ENCODE measurements at places on chromosomes 5 and 9. TPM values are rescaled to one million over a fixed set of nuclear protein-coding genes. Genes with fewer than 3 reads are reported as not detected.

GRCh38 chr9:126500600-126501382 is 112.9 kb upstream of the LMX1B start:
- DNase-seq, result peak; percentile 76

The RASEF gene
- not detected for total RNA-seq

DNA sequence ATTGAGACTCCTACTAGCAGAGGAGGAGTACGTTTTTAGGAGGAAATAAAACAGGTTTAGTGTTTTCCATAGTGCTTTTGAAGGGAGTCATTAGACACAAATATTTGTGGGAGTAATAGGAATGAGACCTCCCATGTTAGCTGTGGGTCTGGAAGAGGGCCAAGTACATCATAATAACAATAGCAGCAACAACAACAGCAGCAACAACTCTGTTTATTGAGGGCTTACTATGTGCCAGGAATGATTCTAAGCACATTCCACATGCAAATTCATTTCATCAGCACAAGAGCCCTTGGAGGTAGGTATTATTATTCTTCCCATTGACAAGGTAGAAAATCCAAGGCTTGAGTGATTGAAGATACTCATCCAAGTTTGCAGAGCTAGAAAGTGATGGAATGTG is 384.2 kb upstream of the RPS23 start:
- no peak for DNase-seq

DNA sequence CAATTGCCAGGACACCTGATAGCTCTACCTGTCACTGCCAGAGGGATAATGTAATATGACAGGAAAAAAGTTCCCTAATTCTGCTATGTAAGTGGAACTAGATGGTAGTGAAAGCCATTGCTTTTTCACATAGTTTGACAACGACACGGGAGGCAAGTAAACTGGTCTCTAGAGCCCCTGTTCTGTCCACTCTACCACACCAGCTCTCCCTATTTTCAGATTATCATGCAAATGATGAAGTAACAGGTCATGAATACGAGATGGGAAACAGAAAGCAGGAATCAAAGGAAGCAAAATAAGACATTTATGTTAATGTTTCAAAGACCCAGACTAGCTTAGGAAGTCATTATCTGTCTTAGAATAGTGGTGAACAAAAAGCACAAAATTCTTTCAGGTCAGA is 56.2 kb downstream of the TAF11L14 start:
- no peak for DNase-seq

DNA sequence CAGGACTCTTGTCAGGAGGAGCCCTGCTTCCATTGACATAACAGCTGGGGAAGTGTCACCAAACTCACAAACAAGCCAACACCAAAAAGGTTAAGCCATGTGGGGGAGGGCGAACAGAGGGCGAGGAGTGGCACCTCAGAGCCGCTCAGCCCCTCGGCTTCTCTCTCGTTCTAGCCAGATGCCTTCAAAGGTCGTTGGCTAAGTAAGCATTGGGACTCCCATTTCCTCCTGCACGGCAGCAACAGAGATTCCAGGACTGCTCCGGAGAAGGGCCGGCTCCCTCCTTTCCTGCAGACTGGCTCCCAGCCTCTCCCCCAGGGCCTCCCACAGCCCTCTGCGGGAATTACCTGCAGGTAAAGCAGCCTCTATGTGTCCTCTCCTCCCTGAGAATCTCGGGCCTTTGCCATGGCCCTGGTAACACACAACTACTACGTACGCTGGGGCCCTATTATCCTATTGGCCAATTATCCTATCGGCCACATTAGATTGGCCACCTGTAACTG is 52.1 kb upstream of the RNU6ATAC start:
- no peak for DNase-seq

The KCNN2 gene
- total RNA-seq, result not detected

The SLC2A6 gene
- total RNA-seq, result 42.3 TPM

The UBAC1 gene
- 42.4 TPM for total RNA-seq

- DNase-seq, result no peak
These were observed 55.6 kb downstream of the CAMSAP1 start for GRCh38 chr9:135851748-135852147.

GRCh38 chr5:140795259-140795641 is 598 bp downstream of the PCDHA2 start:
- DNase-seq, result no peak

DNA sequence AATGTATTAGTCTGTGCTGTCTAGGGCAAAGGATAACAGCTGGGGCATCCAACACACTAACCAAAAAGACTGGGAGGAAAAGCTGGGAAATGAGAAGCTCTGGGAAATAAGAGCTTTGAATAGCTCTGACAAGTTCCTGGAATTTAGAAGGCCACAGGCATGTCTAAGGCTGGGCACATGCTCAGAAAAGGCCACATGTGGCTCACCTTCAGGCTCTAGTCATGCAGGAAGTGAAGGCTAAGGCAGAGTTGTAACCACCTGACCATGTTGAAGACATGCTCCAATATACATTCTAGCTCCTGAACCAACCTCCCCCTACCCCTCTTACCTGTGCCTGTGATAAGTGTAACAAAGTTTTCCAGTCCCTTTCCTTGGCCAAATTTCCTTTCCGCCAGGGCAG is 31.7 kb downstream of the CLTA start:
- no peak for DNase-seq

GRCh38 chr9:110918316-110919049 is 119.8 kb downstream of the LPAR1 start:
- DNase-seq, result no peak

- DNase-seq, result no peak
These were observed 125.1 kb upstream of the COL5A1 start for GRCh38 chr9:134516464-134516863.

DNA sequence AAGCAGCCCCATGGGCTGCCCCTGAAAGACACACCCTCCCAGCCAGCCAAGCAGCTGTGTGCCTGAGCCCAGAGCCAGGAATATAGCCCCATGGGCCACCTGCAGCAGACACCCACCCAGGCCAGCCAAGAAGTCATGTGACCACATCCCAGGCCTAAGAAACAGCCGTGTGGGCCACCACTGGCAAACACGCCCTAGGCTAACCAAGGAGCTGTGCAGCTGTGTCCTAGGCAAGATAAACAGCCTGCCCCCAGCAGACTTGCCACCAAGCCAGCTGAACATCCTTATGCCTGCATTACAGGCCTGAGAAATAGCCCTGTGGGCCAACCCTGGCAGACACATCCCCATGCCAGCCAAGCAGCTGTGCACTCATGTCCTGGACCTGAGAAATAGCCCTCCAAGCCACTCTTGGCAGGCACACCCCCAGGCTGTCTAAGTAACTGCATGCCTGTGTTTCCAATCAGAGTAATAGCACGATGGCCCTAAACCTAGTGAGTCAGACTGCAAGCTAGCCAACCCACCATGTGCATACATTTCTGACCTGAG is 143.0 kb downstream of the ADAMTS6 start:
- DNase-seq, result no peak

All from natural killer cell treated with Interleukin-12 subunit alpha and Interleukin-12 subunit beta and Interleukin-15 and Interleukin-18, amount 100 ng/mL, for 72 hours (primary cell).